Keratinocyte (primary cell): ENCODE measurements at places on chromosomes 11 and 22.

DNA sequence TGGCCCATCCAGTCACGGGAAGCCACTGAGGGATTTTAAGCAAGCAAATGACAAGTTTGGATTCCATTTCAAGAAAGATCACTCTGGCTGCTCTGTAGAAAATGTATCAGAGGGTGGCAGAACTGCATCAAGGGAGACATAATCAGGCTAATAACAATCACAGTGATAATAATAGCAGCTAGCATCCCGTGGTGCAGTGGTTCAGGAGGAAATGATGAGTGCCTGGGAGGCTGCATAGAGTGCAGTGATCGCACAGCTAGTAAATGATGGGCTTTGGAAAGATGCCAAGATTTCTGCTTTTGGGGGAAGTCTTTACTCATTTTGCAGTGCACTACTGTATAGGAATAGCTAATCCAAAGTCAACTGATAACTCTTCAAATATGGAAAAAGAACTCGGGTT is 35.8 kb downstream of the TNRC6B start:
- no peak for DNase-seq

DNA sequence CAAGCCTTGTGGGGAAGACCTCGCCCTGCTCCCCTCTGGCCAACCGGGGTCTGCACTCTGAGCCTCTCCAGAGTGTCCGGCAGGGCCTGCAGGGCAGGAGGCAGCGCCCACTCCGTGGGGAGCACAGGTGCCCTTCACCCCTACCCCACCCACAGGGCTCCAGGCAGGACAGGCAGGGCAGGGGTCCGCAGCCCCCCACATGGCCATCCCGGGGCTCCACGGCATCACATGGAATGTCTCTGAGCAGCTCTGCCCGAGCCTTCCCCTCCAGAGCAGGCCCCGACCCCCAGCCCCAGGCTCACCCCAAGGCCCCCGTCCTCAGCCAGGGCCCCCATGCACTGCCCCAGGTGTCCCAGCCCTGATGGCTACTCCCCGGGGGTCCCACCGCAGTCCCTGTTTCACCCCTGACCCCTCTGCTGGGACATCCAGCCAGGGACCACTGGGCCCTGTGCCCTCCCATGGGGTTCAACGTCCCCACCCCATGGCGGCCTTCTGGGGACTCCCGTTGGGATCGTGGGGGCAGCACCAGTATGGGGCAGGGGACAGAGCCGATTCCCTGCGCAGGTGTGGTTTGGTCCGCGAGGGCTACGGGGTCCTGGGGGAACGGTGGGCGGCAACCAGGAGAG is 77.7 kb downstream of the BRD1 start:
- DNase-seq = no peak

DNA sequence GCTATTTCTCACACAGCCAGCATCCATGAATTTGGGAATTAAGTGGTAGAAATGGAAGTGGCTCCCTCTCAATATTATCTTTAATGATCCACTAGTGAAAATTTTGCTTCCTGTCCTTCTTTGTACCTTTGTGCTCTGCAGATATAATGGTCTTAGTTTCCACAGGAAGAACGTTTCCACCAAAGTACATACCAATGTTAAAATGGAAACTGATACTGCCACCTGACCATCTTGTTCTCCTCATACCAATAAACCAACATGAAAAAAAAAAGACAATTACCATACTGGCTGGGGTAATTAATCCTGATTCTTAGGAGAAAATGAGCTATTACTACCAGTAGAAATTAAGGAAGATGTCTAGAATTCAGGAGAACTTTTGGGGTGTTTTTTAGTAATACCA is 32.3 kb downstream of the C11orf65 start:
- DNase-seq = no peak

- no peak for DNase-seq
These were observed 23.1 kb upstream of the GNB1L start for GRCh38 chr22:19877626-19878339.

DNA sequence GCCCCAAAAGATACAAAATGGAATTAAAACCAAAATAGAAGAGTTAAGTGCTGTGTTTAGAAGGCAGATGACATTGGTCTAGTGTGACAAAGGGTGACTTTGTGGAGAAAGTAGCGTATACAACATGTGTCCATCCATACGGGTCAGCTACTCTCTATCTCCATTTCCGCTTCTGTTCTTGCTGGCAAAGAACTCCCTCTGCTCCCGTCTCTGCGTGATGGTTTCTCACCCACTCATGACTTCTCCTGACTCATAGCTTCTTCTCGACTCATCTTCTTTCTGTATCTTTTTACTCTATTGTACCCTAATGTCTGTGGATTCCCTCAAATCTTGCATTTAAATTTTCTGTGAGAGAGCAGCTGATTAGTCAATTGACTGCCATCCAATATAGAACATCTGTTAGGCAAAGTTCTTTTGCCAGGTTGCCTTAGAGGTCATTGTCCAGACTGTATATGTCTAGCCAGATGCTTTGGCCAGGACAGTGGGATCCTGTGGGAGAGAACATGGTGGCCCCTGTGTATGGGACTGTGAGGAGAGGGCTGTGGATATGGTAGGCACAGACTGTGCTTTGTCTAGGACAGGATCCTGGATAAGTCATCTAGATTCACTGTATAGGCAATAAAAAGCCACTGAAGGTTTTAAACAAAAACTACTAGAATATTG is 28.4 kb downstream of the MMP13 start:
- no peak for DNase-seq

DNA sequence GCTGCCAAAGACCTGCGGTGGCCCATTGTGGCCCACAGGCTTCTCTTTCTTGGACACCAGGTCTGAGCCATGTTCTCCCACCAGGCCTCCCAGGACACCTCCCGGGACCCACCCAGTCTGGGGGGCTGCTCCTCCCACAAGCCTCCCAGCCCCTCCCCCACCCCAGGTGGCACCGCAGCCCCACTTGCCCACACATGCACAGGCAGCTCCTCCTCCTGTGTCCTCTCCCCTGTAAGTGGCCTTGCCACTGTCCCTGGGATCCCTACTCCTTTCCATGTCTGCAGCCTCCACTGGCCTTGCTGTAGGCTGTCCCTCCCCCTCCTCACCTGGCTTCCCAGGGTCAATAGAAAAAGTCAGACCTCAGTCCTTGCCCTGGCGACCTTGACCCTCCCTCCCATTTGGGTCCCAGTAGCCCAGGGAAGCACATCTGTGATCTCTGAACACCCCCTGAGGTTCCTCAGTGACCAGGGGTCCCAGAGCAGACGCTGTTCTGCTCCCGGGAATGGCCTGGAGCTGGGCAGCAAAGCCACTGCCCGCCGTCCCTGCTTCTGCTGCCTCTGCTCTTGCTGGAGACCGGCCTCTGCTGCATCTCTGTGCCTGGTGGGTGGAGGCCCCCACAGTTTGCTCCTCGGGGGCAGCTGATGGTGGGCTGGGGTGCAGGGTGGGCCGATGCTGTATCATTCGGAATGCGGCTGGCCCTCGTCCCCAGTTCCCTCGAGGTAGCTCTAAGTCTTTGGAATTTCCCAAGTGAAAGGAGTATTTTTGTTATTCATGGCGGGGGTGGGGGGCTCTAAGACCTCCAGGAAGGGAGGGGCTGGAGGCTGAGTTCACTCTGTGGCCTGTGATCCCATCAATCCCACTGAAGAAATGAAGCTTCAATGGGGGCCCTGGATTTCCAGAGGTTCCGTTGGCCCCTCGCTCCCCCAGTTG is 43.6 kb downstream of the ARHGAP8 start:
- no peak for DNase-seq
